Kidney epithelial cell (primary cell): ENCODE measurements at places on chromosomes 1 and 21.
A peak's percentile ranks its signal among the peaks of the same experiment; 100 is the strongest.

DNA sequence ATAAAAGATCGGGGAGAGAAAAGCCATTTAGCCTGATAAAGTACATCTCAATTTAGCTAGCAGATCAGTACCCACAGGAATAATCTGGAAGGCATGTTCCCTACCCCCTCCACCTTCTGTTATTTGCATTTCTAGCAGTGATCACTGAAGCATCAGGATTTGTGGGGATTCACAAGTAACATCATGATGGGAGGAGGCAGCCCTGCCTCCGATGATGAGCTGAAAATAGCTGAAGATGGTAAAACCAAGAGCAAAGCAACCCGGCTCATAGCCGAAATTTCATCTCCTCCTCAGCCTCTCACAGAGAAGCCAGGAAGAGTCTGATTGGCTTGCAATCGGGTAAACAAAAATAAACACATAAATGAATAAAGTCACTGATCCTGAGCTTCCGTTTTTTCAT lies 2.4 kb downstream of the CCSAP start:
- DNase-seq, result no peak

DNA sequence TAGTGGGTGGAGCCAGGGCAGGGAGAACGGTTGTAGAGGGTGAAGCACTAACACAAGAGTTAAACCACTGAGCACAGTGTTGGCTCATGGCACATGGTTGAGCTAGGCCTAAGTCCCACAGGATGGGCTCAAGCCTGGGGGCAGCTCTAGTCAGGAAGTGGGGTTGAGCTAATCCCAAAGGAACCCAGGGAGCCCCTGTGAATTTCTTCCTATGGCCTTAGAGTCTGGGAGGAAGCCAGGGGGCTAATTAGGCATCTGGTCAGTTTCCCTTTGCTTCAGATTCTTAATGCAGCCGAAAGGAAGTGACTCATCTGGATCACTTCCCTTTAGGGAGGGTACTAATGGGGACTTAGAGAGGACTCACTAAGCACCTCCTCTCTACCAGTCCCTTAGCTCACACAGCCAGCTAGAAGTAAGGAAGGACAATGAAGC lies 10.1 kb downstream of the CFAP45 start:
- peak; percentile 52 for DNase-seq

DNA sequence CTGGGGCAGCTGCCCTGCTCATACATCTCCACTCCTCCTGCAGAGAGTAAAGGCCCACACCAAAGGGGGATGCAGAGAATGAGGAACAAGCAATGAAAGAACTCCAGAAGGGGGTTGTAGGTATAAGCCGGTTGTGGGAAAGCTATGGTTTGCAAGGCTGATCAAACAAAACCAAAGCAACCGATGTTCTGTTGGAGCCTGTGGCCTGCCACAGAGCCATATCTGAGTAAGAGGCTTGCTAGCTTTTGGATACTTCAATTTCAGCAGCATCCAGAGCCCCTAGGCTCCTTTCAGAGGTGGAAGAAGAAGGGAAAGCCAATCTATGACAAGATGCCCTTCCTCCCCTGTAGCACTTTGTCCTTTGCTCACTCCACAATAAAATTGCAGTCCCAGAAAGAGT lies 163.2 kb downstream of the RRAGC start:
- DNase-seq, result no peak

GRCh38 chr1:21302747-21303715 lies 12.8 kb upstream of the ECE1 start:
- no peak for DNase-seq

DNA sequence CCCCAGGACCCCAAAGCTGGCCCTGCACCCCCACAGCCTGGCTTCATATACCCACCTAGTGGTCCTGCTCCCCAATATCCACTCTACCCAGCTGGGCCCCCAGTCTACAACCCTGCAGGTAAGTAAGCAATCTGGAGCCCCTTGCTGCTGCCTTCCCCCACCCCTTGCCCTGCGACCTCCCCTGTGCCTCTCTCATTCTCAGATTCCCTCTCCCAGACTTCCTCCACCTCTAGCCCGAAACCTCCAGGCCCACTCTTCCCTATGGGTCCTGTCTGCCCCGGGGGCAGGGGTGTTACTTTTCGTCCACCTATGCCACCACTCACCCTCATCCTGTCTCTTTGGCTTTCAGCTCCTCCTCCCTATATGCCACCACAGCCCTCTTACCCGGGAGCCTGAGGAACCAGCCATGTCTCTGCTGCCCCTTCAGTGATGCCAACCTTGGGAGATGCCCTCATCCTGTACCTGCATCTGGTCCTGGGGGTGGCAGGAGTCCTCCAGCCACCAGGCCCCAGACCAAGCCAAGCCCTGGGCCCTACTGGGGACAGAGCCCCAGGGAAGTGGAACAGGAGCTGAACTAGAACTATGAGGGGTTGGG lies 2.9 kb downstream of the SHISA4 start:
- no peak for DNase-seq

GRCh38 chr1:245229051-245229450 lies 74.3 kb downstream of the KIF26B start:
- DNase-seq, result no peak

GRCh38 chr1:54768093-54768492 lies 3.8 kb upstream of the PARS2 start:
- DNase-seq, result no peak

- no peak for DNase-seq
Measured at GRCh38 chr1:61269602-61270001, 187.2 kb downstream of the NFIA start.

GRCh38 chr1:167221738-167222610 lies 1.3 kb downstream of the POU2F1 start:
- DNase-seq, result no peak

- DNase-seq, result no peak
Measured at GRCh38 chr1:77686796-77687518, 4.5 kb upstream of the ZZZ3 start.

DNA sequence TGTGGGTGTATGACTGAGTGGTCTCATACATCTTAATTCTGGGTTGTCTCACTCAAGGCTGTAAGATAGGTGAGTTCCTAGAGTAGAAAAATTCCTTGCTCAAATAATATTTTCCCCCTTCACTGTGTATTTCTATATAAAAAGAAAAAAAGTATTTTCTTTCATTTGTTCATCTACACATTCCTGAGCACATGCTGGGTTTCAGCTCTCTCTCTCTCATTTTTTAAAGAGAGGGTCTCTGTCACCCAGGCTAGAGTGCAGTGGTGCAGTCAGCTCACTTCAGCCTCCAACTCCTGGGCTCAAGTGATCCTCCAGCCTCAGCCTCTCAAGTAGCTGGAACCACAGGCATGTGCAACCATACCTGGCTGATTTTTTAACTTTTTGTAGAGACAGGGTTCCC lies 22.0 kb downstream of the DDI2 start:
- no peak for DNase-seq

DNA sequence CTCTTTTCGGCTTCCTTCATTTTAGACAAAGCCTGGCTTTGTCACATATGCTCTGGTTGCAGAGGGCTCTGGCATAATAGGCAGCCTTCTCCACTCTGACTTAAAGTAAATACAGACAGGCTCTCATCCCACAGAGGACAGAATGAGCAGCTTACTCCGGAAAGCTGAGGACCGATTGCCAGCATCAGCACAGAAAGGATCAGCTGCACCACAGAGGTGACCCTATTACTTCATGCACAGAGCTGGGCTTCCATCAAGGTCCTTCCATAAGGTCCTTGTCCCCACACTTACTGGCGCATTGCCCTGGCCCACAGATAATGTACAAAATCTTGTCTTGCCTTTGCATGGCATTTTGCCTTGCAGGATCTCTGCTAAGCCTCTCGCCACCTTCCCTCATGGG lies 67.6 kb downstream of the SEC16B start:
- DNase-seq, result no peak

DNA sequence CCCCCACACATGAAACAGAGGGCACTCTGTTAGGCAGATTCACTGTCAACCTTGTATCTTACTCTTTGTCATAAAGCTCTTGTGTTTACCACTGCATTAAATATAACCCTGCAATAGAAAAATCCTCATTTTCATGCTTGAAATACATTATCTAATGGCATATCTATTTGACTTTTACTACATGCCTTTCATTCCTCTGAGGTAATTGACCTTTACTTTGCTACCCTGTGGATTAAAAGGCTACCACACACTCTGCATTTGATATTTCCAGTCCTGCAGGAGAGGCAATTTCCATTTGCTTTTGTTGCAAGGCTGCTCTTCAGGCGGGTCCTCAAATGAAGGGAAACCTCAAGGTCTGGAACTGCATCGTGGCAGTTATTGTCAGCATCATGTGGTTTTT lies 238.0 kb downstream of the NTNG1 start:
- peak; percentile 31 for DNase-seq

GRCh38 chr1:47192458-47193384 lies 2.9 kb upstream of the PDZK1IP1 start:
- no peak for DNase-seq

DNA sequence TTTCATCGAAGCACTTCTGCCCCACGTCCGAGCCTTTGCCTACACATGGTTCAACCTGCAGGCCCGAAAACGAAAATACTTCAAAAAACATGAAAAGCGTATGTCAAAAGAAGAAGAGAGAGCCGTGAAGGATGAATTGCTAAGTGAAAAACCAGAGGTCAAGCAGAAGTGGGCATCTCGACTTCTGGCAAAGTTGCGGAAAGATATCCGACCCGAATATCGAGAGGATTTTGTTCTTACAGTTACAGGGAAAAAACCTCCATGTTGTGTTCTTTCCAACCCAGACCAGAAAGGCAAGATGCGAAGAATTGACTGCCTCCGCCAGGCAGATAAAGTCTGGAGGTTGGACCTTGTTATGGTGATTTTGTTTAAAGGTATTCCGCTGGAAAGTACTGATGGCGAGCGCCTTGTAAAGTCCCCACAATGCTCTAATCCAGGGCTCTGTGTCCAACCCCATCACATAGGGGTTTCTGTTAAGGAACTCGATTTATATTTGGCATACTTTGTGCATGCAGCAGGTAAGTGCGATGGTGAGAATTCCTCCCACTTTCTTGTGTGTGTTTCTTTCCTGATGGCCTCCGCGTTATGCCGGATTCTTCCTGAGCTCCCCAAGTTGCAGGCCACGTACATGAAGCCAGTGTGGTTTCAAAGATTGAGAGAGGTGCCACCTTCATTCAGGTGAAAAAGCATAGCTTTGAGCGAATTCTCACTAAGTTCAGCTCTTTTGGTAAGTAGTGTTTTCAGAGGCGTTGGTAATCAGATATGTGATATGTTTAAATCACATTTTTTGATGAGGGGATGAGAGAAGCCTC lies 6.0 kb downstream of the NFIA start:
- no peak for DNase-seq

GRCh38 chr21:25997788-25998611 lies 172.6 kb downstream of the APP start:
- no peak for DNase-seq

- no peak for DNase-seq
Measured at GRCh38 chr1:32998064-32998463, 33.5 kb upstream of the RNF19B start.

DNA sequence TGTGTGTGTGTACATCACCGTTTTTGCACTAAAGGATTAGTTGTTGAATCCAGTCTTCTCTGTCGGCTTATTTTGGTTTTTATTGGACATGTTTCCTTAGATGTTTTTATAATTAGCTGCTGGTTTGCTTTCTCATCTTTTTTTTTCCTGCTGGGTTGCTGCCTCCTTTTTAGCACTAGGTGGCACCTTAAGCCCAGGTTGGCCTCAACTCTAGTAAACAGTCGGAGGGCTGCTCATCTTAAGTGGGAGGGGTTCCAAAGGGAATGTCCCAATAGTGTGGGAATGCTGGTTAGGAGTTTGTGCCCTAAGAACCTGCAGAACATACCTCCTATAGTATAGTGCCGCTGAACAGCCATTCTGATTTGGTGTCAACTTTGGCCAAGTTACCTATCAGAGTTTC lies 570.1 kb upstream of the CXADR start:
- no peak for DNase-seq

- DNase-seq, result no peak
Measured at GRCh38 chr1:234710381-234710780, 100.4 kb upstream of the IRF2BP2 start.

GRCh38 chr21:27406300-27407009 lies 439.6 kb upstream of the ADAMTS5 start:
- no peak for DNase-seq

DNA sequence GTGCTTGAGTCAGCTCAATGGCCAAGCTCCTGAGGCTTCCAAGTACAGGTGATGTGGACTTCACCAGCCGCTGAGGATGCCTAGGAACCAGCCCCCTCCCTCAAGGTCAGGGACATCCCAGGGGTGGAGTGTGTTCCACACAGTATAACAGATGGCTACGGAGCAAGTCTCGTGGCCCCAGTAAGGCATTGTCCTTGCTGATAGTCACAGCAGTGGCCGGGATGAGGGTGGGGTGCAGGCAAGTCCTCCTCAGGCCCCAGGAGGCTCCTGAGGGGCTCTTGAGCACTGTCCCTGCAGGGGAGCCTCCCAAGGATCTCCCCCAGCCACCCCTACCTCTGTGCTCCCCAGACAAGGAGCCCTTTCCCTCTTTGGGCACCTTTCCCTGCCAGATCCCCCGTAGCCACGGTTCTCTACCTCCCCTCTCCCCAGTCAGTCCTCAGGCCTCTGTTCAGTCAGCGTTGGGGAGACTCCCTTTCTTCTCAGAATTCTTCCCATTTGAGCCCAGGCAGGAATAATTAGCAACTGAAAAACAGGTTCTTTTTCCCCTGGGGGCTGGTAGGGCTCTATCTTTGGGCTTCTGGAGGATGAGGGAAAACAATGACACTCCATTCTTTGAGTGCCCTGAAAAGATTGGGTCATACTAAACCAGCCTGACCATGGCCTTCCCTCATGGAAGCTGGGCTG lies 7.1 kb upstream of the THEM5 start:
- DNase-seq, result no peak

- peak; percentile 16 for DNase-seq
Measured at GRCh38 chr1:203402629-203403337, 51.9 kb upstream of the FMOD start.
